ENCODE measurements at places on chromosomes 7 and 10.

- DNase-seq = no peak
Measured at GRCh38 chr7:27923642-27923980, 183.6 kb downstream of the TAX1BP1 start.

DNA sequence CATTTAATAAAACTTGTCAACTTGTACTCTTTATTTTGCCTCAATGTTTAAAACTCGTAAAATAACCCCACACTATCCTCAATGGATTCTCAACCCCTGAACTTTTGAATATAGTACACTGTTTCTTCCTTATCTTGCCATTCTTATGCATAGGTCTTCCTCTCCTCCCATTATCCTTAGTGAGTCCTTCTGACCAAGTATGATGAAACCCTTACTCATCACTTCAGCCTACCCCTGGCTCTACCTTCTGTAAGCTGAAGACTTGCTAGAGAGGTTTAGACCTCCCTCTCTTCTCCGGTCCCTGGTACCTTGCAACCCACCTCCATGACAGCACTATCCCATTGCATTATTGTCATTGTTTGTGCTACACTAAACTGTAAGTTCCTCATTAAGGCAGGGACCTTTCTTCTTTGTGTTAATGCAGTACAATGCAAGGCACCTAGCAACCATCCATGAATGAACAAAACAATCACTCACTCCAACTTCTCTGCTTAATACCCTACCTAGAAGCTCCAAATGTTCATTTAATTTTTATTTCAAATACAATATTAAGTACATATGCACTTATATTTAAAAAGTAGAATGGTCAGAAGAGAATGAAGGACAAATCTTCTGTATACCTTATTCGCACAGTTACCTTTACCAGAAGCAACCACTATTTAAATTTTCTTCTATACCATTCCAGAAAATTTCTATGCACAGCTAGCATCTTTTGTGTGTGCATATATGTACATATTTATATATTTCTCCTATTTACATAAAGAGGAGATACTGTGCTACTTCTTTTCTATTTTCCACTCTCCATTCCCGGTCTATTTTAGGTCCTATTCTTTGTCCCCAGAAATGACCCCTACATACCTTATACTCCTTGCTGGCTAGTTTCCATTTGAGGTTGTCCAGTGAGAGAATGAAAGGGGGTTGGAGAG lies 77.5 kb downstream of the SLC16A9 start:
- DNase-seq = no peak

DNA sequence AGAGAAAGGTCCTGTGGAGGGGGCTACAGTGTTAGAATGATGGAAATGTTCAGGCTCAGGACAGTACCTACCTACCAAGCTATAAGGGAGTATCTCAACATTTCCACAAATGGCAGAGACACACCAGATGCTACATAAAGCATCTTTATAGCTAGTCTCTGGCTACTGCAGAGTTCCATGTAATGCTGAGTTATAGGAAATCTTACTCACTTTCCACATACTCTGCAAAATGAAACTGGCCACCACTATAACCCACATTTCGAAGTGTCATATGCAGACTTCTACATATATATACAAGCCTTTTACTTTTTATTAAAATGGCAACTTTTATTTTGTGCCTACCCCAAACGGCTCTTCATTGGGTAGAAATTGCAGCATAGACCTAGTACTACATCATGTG lies 85.5 kb downstream of the FAS start:
- no peak for DNase-seq

DNA sequence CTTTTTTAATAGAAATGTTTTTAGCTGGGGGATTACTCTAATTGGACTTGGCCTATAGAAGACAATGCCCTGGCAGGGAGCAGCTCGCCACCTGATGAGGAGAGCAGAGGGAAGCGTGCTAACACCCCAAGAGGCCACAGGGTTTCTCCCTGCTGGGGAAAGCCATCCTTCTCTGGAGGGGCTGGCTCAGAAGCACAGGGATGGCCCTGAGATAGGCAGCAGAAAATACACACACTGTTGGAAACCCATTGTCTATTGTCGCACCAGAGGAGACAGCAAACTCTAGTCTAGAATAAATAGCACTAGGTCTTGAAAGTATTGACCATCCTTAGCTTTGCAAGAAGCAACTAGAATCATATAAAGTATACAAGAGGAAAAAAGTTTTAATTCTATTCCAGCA lies 5.4 kb downstream of the COBL start:
- DNase-seq = no peak

DNA sequence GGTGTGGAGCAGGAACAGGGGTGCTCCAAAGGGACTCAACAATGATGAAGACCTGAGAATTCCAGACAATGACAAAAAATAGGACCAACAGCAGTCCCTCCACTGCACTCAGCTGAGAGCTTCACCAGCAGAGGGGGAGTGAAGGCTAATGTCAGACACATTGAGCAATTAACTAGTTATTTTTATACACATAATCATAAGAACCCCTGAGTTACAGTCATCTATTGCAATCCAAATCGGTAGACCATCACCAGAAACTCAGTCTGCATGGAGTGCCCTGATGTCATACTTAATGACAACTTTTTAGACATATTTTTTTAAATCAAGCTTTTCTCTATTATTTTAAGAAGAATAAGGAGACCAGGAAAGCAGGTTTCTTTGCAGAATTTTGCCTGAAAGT lies 30.6 kb upstream of the IKZF1 start:
- DNase-seq = peak; percentile 69

DNA sequence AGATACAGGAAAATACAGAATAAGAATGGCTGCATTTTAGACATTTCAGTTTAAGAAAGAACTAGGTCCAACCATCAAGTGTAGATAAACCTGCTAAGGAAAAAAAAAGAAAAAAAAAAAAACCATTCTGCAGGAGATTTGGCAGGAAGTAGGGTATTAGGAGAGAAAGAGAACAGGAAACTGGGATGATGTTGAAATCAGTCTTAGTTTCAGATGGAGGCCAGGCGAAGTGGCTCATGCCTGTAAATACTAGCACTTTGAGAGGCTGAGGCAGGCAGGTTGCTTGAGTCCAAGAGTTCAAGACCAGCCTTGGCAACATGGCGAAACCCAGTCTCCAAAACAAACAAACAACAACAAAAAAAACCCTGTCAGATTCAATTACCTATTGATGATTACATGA lies 120.2 kb downstream of the RAB11FIP2 start:
- DNase-seq = peak; percentile 49

GRCh38 chr7:68295386-68295785 lies 1298.8 kb downstream of the TYW1 start:
- no peak for DNase-seq

GRCh38 chr10:1024103-1024502 lies 1.6 kb downstream of the IDI2 start:
- no peak for DNase-seq

DNA sequence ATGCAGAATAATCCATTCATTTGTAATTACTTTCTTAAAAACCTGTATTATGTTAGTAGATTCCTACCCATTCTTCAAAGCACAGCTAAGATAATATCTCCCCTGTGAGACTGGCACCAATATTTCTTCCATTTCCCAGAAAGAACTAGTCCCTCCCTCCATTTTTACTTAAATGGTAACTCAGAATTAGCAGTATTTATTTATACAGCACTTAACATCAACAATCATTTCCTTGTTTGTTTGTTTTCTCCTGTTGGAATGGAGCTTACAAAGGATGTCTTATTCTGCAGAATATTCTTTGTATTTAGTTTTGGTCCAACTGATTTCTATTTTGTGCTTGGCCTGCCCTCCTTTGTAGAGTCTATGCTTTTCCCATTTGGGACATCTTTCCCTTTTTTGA lies 32.1 kb upstream of the PTPN12 start:
- no peak for DNase-seq

- no peak for DNase-seq
Measured at GRCh38 chr10:70053218-70053840, 683 bp downstream of the MACROH2A2 start.

DNA sequence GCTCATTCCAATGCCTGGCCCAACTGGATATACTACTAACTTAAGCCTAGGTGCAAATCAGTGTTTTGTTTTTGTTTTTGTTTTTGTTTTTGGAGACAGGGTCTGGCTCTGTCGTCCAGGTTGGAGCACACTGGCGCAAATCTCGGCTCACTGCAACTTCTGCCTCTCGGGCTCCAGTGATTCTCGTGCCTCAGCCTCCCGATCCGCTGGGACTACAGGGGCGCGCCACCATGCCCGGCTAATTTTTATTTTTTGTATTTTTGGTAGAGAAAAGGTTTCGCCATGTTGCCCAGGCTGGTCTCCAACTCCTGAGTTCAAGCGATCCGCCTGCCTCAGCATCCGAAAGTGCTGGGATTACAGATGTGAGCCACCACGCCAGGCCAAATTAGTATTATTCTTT lies 1.6 kb downstream of the PPP3CB start:
- DNase-seq = no peak

- no peak for DNase-seq
Measured at GRCh38 chr7:106353944-106354343, 69.2 kb upstream of the NAMPT start.

- DNase-seq = no peak
Measured at GRCh38 chr7:2095436-2095835, 137.3 kb downstream of the MAD1L1 start.

DNA sequence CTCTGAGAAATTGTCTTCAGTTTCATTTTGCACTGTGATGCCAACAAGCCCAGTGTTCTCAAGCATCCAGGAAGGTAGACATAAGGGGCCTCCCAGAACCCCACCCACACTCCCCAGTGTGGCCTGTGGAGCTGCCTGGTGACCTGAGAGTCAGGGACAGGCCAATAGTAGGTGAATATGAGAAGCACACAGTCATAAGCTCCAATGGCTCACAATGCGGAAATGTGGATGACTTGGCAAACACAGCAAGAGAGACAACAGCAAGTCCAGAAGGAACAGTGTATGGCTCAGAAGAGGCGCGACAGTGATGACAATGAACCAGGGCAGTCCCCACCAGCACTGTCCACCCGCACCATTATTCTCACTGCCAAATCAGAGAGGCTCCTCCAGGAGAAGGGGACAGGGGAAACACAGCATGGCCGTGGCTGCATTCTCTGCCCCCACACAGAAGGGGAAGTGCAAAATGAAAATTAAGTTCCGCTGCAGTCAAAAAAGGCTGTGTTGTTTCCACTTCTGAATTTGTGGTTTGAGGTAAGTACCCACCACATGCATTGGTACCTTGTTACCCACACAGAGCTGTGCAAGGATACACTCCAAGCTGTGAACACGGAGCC lies 419.8 kb downstream of the GRID1 start:
- peak; percentile 28 for DNase-seq

GRCh38 chr10:74153676-74154075 lies 2.7 kb downstream of the ADK start:
- DNase-seq = no peak

All from NB4 (cell line).